ENCODE measurements at places on chromosomes 7 and 10.

DNA sequence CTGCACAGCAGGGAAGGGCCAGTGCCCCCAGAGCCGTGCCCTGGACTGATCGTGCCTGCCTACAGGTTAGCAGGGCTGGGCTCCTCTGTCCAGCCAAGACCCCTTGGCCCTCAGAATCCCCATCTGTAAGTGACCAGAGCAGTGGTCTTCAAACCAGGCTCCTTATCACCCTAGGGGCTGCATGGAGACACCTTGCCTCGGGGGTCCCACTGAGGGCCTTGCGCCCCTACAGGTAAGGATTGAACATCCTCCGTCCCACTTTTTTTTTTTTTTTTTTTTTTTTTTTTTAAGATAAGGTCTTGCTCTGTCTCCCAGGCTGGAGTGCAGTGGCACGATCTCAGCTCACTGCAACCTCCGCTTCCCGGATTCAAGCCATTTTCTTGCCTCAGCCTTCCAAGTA, 32.6 kb upstream of the RADIL start:
- DNase-seq: no peak

- peak; percentile 53 for DNase-seq
Measured at GRCh38 chr7:114026486-114027089, 107.8 kb upstream of the PPP1R3A start.

DNA sequence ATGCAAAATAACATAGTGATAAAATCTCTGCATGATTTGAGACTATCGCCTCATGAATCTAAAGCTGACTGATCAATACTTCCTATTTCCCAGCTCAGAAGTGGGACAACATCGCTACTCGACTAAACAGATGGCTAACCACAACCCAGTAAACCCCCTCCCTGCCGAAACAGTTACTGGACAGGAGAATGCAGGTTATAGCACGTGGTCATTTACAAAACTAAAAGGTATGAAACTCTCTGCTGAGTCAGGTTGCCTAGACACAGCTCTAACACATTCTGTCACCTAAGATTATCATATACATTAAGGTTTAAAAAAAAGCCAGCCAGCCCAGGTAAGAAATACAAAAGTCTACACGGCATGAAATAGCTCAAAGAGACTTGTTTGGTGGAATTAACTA, 64.0 kb downstream of the CTBP2 start:
- DNase-seq: no peak

GRCh38 chr7:77727936-77728701, 31.9 kb downstream of the RSBN1L start:
- no peak for DNase-seq

DNA sequence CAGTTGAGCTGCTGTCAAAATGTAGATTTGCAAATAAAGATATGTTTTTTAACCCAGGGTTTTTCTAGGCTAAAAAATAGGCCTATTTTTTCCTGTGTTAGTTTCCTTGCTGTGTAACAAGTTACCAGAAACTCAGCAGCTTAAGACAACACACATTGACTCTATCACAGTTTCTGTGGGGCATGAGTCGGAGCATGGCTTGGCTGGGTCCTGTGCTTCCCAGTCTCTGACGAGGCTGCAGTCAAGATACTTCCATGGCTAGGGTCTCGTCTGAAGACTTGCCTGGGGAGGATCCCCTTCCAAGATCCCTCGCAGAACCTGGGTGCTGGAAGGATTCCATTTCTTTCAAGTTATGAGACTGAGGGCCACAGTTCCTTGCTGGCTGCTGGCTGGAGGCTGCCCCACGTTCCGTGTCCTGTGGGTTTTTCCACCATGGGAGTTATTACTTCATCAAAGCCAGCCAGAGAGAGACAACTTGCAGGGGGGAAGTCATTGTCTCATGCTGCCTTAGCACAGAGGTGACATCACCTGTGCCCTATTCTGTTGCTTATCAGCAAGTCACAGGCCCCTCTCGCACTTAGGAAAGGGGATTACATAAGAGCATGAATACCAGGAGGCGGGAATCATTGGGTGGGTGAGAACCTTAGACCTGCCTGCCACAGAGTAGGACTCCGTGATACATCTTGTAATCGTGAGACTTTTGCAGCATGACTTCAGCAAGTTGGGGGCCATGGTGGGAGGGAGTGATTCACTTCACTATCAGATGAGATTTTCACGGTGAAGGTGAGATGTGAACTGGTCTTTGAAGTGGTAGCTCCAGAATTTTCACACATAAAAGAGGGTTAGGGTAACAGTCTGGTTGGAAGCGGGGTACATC, 77.9 kb downstream of the CCNY start:
- no peak for DNase-seq

DNA sequence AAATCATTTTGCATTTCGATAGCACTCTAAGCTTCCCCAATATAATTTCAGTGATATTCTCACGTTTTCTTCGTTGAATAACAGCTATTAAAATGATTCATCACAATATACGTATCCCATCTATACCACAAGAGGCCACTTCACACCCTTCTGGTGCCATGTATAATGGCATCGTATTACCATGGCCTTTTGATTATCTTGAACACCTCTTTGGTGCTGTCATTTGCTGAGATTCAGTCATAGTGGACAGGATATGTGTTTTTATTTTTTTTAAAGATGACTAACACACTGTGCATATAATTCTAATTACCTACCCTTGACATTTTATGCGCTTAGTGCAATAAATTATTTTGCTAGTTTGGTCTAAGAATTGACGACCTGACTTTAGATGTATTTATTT, 6.7 kb upstream of the INSYN2A start:
- no peak for DNase-seq

DNA sequence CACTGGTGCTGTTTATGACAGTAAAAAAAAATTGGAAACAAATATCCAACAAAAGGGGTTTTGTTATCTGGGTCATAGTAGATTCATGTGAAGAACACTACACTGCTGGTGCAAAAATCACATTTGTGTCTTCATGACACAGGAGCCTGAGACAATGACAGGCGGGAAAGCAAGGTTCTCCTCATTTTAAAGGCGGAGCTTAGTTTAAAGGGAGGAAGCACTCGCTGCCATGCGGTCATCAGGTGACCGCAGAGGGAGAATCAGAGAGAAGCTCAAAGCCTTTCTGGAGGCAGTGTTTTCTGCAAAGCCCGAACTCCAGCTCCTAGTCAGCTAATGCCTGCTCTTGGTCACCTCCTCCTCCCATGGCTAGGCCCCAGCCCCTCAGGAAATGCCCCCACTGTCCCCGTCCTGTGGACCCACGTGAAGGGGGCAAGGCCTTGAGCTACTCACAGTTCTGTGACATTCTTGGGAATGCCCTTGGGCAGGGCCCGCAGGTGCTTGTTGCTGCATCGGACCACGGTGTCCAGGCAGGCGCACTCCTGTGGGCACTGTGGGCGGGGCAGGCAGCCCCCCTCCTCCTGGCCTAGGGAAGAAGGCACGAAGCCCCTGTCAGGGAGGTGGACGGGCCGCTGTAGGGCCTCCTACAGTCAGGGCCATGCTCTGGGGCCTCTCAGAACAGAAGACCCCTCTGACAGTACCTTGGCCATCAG, 146.1 kb downstream of the SLIT1 start:
- no peak for DNase-seq

DNA sequence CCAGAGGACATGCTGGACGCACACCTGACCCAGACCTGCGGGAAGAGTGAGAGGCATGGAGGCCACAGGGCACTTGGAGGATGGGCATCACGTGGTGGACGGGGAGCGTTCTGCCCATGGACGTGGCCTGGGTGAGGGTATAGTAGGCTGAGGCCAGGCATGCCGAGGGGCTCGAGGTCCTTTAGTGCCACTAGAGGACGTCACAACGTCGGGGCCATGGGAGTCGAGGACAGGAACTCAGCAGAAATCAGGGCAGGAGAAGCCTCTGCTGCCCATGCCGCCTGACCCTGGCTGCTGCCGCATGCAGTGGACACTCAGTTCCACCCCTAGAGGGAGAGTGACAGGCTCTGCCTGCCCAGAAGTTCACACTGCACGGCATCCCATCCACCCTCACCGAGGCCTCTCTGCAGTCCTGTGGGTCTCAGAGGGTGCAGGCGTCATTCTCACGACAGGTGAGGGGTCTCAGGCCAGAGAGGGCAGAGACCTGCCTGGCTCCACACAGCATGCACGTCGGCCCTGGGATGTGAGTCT, 198.7 kb downstream of the ADARB2 start:
- no peak for DNase-seq

DNA sequence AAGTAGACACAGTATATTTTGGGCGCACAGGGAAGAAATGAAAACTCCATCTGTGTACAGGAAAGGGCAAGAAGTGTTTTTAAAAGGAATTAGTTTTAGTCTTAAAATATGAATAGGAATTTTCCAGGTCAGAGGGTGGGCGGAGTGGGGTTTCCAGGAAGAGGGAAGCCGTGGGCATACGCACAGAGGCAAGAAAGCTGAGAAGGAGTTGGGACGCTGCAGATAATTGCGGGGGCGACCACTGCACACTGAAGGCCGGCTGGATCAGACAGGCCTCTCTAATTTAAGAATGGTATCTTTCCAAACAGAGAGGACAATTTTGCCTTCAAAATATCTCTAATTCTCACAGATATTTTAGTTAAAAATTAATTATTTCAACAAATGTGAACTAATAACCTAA, 189.1 kb upstream of the INHBA start:
- DNase-seq: no peak

DNA sequence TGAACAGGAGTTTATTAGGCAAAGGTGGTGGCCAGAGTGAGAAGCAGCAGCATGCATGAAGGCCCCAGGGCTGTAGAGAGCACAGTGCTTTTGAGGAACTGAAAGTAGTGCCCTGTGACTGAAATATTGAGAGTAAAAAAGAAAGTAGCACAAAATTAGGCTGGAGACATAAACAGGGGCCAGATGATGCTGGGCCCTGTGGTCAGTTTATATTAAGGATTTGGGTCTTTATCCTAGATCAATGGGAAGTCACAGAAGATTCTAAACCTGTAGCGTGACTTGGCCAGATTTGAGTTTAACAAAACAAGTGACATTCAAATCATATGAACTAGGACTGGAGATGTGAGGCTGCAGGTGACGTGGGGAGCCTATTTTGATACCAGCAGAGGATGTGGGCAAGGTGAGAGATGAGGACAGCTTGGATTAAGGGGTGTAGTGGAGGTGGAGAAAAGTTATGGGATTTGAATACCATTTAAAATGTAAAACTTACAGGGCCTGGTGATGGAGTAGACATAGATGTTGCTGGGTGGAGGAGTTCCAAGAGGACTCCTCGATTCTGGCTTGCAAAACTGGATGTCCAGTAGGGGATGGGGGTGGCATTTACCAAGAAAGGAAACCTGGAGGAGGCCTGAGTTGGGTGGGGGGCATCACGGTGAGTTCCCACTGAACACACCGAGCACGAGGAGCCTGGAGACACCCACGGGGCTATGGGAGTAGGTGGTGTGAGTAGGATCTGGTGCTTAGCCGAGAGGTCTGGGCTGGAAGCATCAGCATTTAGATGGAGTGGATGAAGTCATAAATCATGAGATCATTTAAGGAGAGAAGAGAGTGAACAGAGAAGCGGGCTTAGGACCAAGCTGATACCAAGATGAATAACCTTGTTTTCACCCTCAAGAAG, 52.8 kb downstream of the HHEX start:
- no peak for DNase-seq

- DNase-seq: no peak
Measured at GRCh38 chr7:75054744-75055143, 18.9 kb downstream of the RCC1L start.

GRCh38 chr7:43211693-43212092, 99.2 kb downstream of the HECW1 start:
- no peak for DNase-seq

- DNase-seq: no peak
Measured at GRCh38 chr10:106384496-106384895, 780.0 kb downstream of the SORCS1 start.

GRCh38 chr10:104796823-104797222, 155.7 kb downstream of the SORCS3 start:
- DNase-seq: no peak

GRCh38 chr10:91761721-91762120, 36.5 kb upstream of the TNKS2 start:
- DNase-seq: no peak

DNA sequence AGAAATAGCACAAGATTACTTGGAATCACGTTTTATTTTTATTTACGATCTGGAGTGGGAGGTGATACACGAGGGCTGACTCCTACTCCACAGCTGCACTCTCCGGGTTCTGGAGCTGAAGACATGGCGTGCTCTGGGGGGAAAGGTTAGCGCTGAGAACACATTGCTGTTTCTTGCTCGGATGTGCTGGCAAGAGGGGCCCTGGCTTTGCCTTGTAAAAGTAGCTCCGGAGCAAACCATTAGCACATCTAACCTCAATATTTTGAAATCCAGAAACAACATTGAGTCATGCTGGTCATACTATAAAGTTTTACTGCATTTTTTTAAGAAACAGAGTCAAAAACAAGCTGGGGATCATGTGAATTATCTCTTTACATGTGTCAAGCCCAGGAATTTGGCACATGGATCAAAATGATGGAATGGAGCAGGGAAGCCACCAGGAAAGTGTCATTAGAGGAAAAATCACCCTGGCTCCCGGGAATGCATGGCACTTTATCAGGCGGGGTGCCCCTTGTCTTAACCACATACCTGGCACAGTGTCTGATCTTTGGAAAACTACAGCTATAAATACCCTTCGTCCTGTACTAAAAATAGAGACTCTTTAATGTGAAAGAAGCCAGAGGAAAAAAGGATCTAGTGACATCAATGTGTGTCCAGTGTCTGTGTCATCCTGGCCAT, 31.6 kb upstream of the LYZL1 start:
- DNase-seq: no peak

GRCh38 chr7:98423043-98423442, 22.2 kb upstream of the BAIAP2L1 start:
- DNase-seq: no peak

DNA sequence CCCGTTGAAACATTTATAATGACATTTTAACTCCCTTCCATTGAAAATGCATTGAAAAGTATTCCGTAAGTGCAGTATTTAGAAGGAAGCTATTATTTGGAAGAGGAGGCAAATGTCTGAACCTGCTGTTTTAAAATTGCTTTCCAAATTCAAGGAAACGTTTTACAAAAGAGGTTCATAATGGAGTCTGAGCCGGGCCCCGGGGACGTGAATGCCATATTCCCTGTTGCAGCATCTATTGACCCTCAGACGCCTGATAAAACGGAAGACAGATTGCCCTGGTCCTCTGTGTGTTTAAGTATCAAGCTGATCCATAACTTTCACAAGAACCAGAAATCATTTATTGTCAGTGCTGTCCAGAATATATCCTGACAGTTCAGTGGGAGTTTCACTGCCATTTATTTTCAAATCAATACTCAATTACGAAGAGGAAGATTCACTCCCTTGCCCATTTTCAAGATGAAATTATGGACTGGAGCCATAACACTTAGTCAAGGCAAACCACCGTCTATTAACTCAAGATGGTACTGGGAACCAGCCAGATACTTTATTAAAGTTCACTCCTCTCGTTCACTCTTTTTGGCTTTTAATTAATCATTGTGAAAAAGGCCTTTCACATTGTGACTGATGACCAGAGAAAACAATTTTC, 435.7 kb upstream of the PFKP start:
- no peak for DNase-seq

DNA sequence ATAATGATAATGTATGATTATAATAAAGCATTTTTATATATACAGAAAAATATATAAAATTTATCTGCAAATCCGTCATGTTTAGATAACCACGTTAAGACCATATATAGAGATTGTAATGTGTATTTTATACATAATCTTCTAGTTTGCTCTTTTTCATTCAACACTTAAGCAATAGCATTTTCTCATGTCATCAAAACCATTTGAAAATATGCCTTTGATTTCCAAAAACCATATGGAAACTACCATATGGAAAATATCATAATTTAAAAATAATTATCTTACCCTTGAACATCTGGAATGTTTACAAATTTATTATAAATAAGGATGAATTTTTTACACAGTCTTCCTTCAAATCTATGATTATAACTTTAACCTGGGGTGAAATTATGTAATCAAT, 250.4 kb upstream of the NPSR1 start:
- DNase-seq: no peak
